Activated CD4-positive, alpha-beta T cell treated with anti-CD3 and anti-CD28 coated beads, Interleukin-2, amount 50 U/mL, for 4 hours (primary cell): ENCODE measurements at places on chromosomes 16 and 17.

GRCh38 chr16:49464877-49465504 lies 91.4 kb downstream of the C16orf78 start:
- no peak for DNase-seq

GRCh38 chr16:30478766-30479478 lies 6.4 kb downstream of the ITGAL start:
- no peak for DNase-seq

DNA sequence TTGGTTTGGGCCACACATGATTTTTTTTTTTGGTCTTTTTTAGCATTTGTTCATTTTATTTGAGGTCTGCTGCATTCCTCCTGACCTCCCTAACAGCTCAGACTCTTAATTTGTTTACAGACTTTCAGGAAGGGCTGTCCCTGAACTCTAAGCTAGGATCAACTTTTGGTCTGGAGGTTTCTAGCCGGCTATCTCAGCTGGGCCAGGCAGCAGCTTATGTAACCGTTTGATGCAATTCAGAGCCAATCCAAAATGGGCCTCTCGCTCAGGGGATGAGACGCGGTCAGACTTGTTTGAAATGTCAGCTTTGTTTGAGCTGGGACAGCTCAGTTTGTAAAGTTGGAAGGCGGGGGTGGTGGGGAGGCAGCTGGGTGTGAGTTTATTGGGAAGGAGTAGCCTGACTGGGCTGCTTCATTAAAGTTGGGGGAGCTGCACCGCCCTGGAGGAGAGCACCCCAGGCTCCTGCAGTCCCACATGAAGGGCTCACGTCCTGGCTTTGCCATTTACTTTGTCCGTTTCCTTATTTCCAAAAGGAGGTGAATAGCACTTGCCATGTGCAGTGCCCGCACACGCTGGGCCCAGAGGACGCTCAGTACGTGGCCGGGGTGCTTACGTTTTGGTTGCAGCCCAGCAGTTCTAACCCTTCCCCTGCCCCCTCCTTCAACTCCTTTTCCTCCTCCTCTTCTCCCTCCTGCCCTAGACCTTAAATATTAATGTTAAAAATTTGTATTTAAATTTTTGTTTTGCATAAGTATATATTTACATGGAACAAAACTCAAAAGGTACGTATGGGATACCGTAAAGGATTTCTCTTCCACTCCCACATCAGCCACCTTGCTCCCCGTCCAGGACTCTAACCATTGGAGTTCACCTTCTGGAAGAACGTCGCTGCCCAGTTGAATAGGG lies 121.2 kb downstream of the SNX29 start:
- no peak for DNase-seq

- no peak for DNase-seq
Observed at GRCh38 chr17:40953881-40954280, 12.9 kb downstream of the KRT39 start.

DNA sequence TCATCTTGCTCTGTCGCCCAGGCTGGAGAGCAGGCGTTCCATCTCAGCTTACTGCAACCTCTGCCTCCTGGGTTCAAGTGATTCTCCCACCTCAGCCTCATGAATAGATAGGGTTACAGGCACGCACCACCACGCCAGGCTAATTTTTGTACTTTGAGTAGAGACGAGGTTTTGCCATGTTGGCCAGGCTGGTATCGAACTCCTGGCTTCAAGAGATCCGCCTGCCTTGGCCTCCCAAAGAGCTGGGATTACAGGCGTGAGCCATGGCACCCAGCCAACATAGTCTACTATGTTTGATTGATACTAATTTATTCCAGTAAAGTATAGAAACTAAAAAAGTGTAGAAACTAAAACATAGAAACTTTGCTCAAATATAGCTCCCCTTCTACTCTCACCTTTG lies 94.9 kb downstream of the CA4 start:
- DNase-seq: no peak

DNA sequence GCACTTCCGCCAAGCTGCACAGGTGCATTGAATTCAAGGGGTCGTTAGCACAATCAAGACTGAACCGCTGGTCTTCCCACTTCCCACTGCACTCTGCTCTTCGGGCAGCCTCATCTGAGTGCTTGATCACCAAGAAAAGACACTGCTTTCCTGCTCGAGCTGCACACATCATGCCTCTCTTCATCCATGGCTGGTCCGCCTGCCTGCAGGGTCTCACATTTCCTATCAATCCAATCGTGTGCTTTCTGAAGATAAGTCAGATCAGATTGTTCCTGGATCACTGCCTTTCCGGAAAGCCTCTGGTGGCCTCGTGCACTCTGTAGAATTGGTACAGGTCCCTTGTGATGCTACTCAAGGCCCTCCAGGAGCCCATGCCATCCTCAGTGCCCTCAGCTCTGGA lies 30.8 kb upstream of the HSBP1 start:
- no peak for DNase-seq

- DNase-seq: no peak
Observed at GRCh38 chr17:56441308-56441707, 152.2 kb upstream of the NOG start.

DNA sequence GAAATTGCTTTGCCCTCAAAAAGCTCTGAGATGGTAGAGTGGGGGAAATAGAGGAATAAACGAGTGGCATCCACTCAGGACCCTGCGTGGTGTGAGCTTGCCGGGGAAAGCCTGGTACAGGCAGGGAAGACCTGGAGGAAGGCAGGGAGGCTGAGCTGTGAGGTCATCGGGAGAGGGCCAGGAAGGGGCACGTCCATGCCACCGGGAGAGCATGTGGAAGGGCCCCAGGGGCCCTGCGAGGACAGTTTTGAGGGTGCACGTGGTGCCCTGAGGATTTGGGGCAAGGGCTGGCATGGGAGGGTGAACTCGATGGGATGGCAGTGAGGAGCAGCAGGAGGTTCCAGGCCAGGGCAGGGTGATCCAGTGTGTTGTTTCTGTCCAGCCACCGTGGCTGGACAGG lies 56.3 kb upstream of the CBFA2T3 start:
- DNase-seq: no peak

- no peak for DNase-seq
Observed at GRCh38 chr16:4207229-4207628, 34.7 kb downstream of the SRL start.

DNA sequence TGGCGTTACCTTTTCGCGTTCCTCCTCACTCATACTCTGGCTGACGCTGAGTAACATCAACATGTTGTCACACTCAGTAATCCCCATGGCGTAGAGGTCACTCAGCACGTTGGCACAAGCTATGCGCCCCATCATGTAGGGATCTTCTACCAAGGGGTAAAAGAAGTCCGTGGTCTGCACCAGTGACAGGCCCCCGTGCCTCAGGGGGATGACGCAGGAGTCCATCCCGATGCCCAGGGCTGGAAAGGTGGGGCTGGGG lies 596 bp downstream of the SEPHS2 start:
- DNase-seq: no peak

DNA sequence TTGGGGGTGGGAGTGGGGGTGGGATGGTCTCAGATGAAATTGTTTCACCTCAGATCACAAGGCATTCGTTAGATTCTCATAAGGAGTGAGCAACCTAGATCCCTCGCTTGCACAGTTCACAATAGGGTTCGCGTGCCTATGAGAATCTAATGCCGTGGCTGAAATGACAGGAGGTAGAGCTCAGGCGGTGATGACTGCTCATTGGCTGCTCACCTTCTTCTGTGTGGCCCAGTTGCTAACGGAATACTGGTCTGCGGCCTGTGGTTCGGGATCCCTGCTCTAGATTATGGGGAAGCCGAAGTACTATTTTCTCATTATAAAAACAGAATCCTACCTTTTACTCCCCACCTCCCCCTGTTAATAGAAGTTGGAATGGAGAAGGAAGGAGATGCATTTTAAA lies 18.9 kb downstream of the CLTC start:
- DNase-seq: no peak

DNA sequence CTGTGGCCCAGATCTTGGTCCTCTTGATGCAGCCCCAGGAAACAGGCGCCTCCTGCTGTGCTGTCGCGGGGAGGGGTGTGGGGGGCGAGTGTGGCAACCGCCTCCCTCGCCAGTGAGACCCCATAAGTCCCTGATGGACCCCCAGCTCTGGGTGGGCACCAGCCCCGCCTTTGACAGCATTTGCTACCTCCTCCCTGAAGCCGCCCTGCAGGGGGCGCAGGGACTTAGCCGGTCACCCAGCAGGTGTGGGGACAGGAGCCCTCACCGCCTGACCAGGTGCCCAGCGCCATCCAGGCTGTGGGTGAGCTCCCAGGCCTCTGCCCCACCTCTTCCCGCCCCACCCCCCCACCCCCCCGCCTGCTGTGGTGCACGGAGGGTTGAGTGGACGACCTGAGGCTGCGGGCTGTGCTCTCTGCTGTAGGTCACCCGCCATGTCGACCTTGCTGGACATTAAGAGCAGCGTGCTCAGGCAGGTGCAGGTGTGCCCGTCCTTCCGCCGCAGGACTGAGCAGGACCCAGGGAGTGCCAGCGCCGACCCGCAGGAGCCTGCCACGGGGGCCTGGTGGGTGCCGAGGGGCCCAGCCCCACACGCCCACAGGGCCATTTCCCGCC lies 4.8 kb downstream of the BAIAP3 start:
- no peak for DNase-seq

- DNase-seq: no peak
Observed at GRCh38 chr17:19660219-19660870, 11.8 kb downstream of the ALDH3A2 start.

GRCh38 chr17:72397687-72398086 lies 276.9 kb downstream of the SOX9 start:
- no peak for DNase-seq

GRCh38 chr16:66337463-66338188 lies 28.9 kb upstream of the CDH5 start:
- no peak for DNase-seq
